ENCODE measurements at places on chromosomes 13 and 19.

DNA sequence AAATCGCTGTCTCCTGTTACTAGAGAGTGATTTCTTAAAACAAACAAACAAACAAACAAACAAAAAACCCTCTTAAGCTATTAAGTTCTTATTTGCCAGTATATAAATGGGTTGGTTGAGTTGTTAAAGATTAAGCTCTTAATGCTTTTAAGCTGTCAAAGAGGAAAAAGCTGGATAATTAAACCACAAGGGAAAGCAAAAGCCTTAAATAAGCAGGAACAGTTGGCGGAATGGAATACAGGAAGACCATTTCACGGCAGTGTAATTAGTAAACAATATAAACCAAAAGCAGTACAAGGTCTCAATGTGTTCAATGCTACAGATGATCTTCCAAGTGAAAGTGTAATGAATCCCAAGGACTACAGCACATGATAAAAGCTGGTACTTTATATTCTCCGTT, 32.2 kb upstream of the GGACT start:
- DNase-seq, result no peak
- H3K27me3 ChIP-seq, result no peaks in the 10 kb centered on the region
- H3K4me3 ChIP-seq, result no peak overlapping the region
- H3K36me3 ChIP-seq, result peaks cover 10% of the 10 kb centered on the region
- H3K27ac ChIP-seq, result no peak overlapping the region

DNA sequence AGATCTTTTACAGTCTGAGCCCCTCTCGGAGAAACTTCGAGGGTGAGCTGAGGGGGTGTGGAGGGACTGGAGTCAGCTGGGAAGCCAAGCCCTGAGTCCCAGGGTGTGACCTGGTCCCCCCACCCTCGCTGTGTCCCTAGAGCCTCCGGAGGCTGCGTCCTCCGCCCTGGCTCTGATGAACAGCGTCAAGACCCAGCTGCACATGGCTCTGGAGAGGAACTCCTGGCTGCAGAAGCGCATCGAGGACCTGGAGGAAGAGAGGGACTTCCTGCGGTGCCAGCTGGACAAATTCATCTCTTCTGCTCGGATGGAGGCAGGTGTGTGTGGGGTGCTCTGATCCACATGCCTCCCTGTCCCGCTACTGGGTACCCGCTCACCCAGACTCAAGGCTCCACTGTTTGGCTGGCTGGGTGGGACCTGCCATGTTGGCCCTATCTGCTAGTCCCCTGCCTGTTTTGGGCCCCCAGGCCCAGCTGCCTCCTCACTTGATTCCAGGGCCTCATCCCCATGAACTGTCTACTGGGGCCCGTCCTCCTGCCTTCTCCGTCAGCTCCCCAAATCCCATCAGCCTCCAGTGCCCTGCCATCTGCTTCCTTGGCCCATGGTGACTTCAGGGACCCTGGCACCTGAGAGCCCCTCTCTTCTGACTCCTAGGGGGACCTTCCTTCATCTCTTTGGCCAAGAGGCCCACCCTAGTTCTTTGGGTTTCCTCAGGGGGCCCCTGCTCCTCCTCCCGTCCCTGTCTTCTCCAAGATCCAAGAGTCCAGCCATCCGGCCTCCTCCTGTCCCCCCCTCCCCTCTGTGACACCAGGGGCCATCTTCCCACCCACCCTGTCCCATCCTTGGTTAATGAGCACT, 1.5 kb downstream of the CCDC106 start:
- no peak for DNase-seq
- peaks cover 50% of the 10 kb centered on the region for H3K4me1 ChIP-seq
- no peak overlapping the region for H3K27ac ChIP-seq
- peaks cover 67% of the 10 kb centered on the region for H3K36me3 ChIP-seq

DNA sequence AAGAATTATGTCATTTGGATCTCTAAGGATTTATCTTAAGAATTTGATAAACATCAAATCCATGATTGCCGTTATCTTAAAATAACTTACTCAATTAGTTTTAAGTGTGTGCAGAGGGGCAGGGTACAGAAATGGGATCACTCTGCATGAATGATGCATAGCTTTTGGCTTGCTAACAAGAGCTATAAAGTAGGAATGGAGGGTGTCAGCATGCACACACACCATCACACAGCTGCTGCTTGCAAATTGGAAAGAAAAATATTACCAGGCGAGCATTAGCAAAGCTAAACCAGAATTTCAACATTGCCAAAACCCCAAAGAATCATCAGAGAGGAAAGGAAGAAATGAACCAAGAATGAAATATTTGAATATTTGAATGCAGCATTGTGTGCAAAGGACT, 580.6 kb downstream of the LMO7 start:
- no peak overlapping the region for H3K27ac ChIP-seq
- H3K36me3 ChIP-seq, result no peaks in the 10 kb centered on the region
- H3K27me3 ChIP-seq, result no peaks in the 10 kb centered on the region
- no peak overlapping the region for H3K4me3 ChIP-seq
- no peaks in the 10 kb centered on the region for H3K4me1 ChIP-seq
- DNase-seq, result peak; percentile 84

DNA sequence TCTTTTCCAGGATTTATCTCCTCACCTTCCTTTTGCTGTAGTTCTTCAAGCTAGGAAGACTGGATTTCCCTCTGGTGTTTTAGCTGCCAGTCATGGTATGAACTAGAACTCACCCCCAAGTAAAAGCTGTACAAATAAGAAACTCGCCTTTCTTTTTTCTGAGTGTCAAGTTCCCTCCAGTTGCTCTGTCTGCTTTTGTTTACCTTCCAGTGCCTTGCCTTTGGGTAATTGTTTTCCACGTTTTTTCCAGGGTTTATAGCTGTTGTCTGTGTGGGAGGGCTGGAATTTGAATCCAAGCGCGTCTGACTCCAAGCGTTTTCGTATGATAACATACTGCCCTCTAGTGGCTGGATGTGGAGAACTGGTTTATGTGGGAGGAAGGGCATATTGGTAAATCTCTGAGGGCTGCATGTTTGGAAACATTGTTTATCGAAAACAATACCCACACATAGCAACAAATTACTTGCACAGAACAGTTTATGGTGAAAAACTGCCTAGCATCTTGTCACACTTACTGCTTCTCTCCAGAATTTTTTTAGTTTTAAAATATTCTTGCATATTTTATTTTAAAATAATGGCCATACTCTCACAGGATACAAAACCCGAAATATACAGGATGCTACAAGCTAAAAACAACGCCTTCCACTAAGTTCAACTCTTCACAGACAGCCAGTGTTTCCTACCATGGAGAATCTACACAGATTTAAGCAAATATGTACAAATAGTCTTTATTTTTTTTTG, 19.2 kb downstream of the RCN3 start:
- no peaks in the 10 kb centered on the region for H3K27me3 ChIP-seq
- H3K4me3 ChIP-seq, result no peak overlapping the region
- H3K4me1 ChIP-seq, result no peaks in the 10 kb centered on the region
- peak; percentile 97 for DNase-seq
- peaks cover 13% of the 10 kb centered on the region for H3K36me3 ChIP-seq

DNA sequence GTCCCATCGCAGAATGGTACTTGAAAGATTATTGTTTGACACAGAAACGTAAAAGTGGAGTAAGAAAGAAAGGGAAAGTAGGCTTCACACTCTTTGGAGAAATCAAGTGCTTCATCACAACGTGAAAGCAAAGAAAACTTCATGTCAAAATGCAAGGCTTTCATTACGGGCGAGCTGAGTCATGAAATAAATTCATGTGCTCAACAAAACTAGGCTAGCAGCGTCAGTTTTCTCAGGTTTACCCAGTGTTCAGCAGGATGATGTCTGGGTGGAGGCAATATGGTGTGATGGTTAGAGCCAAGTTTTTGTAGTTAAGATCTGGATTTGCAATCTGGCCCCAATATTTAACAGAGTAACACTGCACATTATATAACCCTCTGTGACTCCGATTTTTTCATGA, 128.0 kb downstream of the TRPC4 start:
- H3K27ac ChIP-seq, result no peak overlapping the region
- no peak for DNase-seq
- no peaks in the 10 kb centered on the region for H3K36me3 ChIP-seq
- no peaks in the 10 kb centered on the region for H3K27me3 ChIP-seq
- no peak overlapping the region for H3K4me3 ChIP-seq

- DNase-seq, result no peak
- no peak overlapping the region for H3K4me3 ChIP-seq
- no peaks in the 10 kb centered on the region for H3K36me3 ChIP-seq
- H3K27ac ChIP-seq, result no peak overlapping the region
These were observed 934.4 kb upstream of the SLITRK1 start for GRCh38 chr13:84816567-84817105.

DNA sequence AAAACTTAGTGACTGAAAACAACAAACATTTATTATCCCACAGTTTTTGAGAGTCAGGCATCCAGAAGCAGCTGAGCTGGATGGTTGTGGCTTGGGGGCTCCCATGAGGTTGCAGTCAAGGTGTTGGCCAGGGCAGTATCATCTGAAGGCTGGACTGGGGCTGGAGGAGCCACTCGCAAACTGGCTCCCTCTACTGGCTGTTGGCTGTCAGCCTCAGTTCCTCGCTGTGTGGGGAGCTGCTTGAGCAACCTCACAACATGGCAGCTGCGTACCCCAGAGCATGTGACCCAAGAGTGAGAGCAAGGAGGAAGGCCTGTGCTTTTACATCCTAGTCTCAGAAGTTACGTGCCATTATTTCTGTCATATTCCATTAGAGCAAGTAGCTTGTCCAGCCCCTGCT, 9.7 kb downstream of the YJU2 start:
- H3K4me3 ChIP-seq, result no peak overlapping the region
- no peak overlapping the region for H3K27ac ChIP-seq
- DNase-seq, result no peak
- peaks cover 94% of the 10 kb centered on the region for H3K36me3 ChIP-seq

- H3K4me1 ChIP-seq, result no peaks in the 10 kb centered on the region
- no peak overlapping the region for H3K4me3 ChIP-seq
- no peak overlapping the region for H3K27ac ChIP-seq
- no peaks in the 10 kb centered on the region for H3K36me3 ChIP-seq
These were observed 95.5 kb upstream of the KLHL1 start for GRCh38 chr13:70203661-70204229.

DNA sequence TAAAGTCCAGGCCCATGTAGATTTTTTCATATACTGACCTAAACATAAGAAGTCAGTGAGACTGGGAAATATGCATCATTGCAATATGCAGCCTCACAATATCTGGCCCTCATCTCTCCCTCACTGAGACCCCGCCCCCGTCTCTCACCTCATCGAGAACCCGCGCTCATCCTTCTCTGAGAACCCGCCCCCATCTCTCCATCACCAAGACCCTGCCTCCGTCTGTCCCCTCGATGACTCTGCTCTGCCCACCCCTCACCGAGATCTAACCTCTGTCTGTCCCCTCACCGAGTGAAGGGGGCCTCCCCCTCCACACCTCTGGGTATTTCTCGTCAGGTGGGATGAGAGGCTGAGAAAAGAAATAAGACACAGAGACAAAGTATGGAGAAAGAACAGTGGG, 20.5 kb upstream of the ZNF846 start:
- H3K27ac ChIP-seq, result peak overlapping the region; percentile 33
- H3K4me3 ChIP-seq, result no peak overlapping the region
- peaks cover 26% of the 10 kb centered on the region for H3K4me1 ChIP-seq
- no peaks in the 10 kb centered on the region for H3K36me3 ChIP-seq
- H3K27me3 ChIP-seq, result no peaks in the 10 kb centered on the region

DNA sequence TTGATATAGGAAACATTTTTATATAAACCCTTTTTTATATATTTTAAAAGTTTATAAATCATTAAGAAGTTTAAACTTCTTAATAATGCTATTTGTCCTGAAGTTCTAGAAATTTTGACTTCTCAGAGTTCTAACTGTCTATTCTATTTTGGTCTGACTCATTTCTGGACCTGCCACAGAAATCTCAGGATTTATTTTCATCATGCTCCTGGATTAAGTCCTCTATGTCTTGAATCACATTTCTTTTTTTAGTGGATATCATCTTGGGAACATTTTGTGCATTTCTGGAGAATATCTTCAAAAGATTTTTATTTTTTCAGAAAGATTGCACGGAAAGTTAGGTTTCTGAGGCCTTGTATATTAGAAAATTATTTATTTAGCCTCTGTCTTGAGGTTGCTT, 289.1 kb downstream of the NDFIP2 start:
- no peak overlapping the region for H3K27ac ChIP-seq
- no peaks in the 10 kb centered on the region for H3K27me3 ChIP-seq
- no peaks in the 10 kb centered on the region for H3K4me1 ChIP-seq
- H3K36me3 ChIP-seq, result no peaks in the 10 kb centered on the region
- no peak overlapping the region for H3K4me3 ChIP-seq

DNA sequence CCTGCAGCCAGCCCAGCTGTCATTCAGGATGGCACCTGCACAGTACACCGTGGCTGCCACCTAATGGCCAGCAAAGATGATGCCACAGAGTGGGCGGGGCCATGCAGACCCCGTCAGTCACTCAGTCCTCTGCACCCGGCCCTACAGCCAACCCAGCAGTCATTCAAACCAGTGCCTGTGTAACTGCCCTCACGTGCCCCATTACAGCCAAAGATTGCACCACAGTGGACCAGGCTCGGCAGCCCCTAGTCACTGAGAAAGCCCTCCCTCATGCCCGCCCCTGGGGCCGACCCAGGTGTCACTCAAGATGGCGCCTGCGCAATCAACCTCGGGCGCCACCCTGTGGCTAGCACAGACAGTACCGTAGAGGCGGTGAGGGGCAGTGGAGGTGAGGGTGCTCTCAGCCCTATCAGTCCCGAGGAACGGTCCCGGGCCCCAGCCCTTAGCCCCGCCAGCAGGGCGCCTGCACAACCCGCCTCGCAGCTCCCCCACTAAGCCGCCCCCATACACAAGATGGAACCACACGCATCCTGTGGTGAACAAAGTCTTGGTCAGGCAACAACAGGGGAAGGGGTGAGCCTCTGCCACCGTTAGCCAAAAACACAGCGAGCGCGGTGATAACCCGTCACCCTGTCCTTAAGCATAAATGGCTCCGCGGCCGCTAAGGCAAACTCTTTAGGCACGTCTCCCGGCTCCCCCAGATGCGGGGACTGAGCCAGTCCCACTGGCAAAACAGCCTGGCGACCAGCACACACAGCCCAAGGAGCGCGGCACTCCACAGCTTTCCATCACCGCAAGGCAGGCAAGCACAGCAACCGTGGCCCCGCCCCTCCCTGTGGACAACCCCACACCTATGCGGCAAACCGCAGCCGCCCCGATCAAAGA, 2.3 kb downstream of the PEG3 start:
- H3K4me1 ChIP-seq, result peaks cover 16% of the 10 kb centered on the region
- H3K4me3 ChIP-seq, result peak overlapping the region; percentile 77
- H3K36me3 ChIP-seq, result peaks cover 6% of the 10 kb centered on the region

DNA sequence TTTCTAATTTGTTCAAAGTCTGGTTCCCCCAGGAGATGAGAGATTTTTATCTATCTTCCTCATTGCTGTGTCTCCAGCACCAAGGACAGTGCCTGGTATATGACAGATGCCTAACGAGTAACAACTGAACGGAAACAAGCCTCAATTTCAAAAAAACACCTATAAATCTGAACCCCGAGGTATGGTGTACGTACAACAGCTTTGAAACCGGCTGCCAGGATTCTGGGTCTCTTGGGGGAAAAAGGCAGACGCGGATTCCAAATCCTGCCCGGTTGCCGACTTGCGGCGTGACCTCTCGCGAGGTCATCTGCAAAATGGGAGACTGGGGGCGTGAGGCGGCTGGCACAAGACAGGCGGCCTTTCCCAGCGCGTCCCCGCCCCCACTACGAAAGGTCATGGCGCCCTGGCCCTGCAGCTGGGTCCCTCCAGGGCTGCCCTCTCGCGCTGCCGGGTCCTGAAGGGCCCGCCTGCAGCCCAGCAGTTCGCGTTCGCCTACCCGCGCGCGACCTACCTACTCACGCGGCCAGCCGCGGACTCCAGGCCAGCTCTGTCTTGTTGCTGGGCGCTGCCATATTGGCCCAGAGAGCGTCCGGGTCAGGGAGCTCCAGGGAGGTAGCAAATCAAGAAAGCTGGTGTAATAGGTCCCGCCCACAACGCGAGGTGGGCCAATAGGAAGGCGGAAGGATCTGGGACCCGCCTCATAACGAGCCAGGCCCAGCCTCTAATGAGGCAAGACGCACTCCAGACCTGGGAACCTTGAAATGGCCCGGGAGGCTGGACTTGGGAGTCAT, at the start of gene ECSIT:
TSS of gene ECSIT (minus strand) at position 584 of the 791 bp plus-strand sequence. CDS start 9,964 bp downstream, outside the sequence.
- H3K27ac ChIP-seq, result peak within 1 kb of the TSS; percentile 92
- peak within 1 kb of the TSS; percentile 89 for H3K4me3 ChIP-seq
- H3K27me3 ChIP-seq, result no peaks in the 10 kb centered on the region
- peak; percentile 99 for DNase-seq
- H3K36me3 ChIP-seq, result peaks cover 18% of the 10 kb centered on the region

Measured in spinal cord (tissue), 10 donors.